ENCODE measurements at places on chromosomes 6 and 20.

- DNase-seq, result no peak
Measured at GRCh38 chr6:111291336-111292259, 191.4 kb downstream of the REV3L start.

GRCh38 chr6:53263917-53264316 lies 84.8 kb downstream of the ELOVL5 start:
- no peak for DNase-seq

- DNase-seq, result no peak
Measured at GRCh38 chr6:87658516-87658915, 43.5 kb downstream of the AKIRIN2 start.

DNA sequence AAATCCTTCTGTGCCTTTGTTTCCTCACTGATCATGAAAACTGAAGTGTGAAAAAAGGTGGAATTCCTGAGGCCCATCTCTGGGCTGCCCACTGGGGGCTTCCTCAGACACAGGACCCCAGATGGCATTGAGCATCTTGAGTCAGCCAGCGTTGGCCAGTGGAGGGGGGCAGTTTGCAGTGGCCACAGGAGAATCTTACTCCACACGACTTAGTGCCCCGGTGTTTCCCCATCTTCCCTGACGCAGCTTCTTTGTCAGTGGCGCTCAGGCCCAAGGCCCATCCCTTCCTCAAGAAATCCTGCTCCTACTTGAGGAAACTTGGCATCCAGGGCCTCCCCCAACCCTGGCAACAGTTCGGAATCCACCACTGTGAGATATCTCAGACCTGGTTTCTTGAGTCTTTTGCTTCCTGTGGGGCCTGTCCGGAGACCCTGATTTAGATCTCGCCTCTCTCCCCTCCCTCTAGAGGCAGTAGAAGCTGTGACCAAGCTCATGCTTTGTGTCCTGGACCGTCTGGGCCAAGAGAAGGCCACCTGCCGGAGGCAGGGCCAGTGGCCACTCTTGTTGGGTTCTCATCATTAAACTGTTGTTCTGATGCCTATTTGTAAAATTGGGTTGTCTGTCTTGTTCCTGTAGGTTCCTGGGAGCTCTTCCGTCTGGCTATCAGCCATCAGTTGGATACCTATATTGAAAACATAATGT lies 20.2 kb upstream of the DLGAP4 start:
- no peak for DNase-seq

DNA sequence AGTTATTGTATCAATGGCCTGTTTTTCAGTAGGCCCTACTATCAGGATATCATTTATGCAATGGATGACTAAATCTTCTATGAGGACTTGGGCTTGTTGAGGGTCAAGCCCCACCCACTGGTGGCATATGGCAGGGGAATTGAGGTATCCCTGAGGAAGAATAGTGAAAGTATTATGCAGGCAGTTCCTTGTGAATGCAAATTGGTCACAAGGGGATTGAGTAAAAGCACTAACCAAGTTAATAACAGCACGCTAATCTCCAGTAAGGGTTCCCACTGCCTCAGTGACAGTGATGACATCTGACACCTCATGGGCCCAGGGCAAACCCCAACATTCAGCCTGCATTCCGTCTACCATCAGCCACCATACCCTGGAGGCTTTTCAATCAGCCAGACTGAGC lies 14.9 kb downstream of the BPIFA1 start:
- no peak for DNase-seq

DNA sequence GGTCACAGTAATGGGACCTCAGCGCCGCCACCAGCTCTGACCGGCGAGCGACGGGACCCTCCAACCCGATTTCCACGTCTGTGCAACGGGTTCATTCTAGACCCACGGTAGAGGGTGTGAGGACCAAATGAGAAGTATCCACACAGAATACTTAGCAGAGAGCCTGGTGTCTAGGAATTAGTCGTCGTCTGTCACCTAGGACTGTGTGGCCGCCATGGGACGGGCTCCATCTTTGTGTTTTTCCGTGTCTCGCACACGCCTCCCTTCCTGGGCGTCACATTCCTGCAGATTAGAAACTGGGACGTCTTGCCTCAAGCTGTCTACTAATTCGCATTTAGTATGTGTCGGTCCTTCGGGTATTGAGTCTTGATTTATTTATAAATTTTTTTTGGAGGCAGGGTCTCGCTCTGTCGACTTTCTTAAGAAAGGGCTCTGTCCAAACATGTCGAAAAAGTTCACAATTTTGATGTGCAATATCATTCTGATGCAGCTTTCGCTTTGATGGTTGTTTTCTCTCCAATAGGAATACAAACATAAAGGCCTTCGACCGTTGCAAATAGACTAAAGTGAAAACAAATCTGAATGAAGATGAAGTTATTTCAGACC lies 563 bp downstream of the MGME1 start:
- no peak for DNase-seq

DNA sequence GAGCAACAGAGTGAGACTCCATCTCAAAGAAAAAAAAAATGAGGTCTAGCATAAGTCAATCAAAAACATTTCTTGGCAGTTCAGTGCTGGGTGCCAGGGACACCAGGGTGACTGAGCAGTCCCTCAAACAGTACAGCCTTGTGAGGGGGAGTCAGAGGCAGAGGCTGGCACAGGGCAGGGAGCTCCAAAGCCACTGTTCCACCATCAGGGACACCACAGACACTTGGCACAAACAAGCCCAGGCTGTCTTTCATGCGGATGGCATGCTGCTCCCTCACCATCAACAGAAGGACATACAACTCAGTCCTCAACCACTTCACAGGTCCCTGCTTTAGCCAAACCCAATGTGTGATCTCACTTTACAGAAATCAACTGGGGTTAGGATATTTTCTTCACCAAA lies 36.0 kb upstream of the GRM4 start:
- DNase-seq, result no peak

GRCh38 chr6:13141387-13141786 lies 186.9 kb downstream of the TBC1D7 start:
- no peak for DNase-seq

GRCh38 chr6:7630792-7631191 lies 40.8 kb downstream of the SNRNP48 start:
- DNase-seq, result no peak

DNA sequence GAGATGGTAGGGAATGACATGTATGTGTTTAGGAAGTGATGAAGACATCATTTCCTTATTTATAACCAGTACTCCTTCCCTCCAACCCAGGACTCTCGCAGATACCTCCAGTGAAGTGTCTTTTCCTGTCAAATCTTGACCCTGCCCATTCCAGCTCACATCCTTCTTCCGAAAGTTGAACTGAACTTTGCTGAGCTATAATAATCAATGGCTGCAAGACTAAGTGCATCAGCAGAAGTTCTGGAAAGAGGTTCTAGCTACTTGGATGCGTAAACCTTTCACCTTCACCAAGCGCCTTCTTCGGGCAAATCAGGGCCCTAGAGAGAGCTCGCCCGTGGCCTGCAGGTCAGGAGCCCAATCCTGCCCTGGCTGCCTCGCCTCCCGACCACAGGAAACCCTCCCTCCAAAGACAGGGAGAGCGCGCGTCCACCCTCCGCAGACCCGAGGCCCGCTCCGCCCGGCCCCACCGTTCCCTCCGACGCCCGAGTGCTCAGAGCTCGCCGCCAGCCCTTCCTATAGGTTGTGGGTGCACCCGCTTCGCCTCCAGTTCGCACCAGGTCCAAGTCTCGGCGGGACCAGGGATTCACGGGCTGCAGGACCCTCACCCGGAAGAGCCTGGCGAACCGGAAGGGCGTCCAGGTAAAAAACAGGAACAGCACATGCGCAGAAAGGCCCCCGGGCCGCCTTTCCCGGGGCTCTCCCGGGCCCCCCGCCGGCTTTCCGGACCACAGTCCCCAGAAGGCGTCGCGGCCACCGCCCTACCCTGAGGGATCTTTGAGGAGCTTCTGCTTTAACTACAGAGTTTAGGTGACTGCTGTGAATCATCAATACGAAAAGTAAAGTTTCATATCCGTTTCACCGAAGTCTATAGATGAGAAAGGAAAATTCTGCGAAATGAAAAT lies at the start of gene ZNF334:
Gene ZNF334 (minus strand): TSS at position 617 of the 902 bp plus-strand sequence. CDS start 1,457 bp downstream, outside the sequence.
- peak; percentile 39 for DNase-seq
